Activated T-helper 17 cell treated with anti-CD3 and anti-CD28 coated beads, Interleukin-2, amount 50 U/mL, for 72 hours (primary cell): ENCODE measurements at places on chromosomes 1 and 21.

- no peak for ATAC-seq
- H3K27me3 ChIP-seq: no peaks in the 10 kb centered on the region
- H3K4me3 ChIP-seq: no peak overlapping the region
Observed at GRCh38 chr1:167668108-167668507, 38.1 kb downstream of the RCSD1 start.

GRCh38 chr1:107474877-107475612, 334.2 kb downstream of the NTNG1 start:
- H3K4me1 ChIP-seq: no peaks in the 10 kb centered on the region
- no peak overlapping the region for H3K4me3 ChIP-seq
- no peak overlapping the region for H3K27ac ChIP-seq
- H3K27me3 ChIP-seq: peaks cover 22% of the 10 kb centered on the region
- peak; percentile 91 for ATAC-seq

DNA sequence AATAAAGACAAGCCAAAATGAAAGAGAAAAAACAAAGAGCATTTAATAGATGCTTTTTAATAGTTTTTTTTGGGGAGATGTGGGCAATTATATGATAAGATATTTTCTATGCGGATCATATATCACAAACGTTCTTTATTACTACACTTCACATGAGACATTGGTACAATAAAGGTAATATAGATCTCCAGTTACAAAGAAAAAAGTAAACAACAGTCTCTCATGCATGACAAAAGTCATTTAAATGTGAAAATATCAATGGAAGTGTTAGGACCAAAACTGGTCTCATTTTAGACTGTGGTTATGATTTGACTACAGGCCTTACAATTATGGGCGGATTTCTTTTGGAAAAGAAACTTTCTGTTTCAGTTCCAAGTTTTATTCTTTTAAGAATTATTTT, 687.0 kb downstream of the ADGRL2 start:
- no peak overlapping the region for H3K4me3 ChIP-seq
- H3K36me3 ChIP-seq: no peaks in the 10 kb centered on the region
- H3K4me1 ChIP-seq: no peaks in the 10 kb centered on the region

DNA sequence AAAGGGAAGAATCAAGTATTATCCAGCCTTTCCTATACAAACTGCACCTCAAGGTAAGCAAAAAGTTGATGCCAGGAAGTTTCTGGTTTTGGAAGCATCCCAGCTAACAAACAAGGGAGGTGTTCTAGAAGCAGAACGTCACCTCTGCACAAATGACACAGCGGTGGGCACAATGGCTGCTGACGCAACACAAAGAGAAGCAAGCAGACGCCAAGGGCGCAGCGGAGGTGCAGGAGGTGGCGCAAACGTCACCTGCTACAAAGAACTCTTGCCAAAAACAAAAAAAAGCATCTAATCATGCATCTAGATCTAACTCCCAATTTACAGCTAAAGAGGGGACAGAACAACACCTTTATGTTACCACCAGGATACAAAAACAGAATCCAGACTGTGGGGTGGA, 88.5 kb downstream of the NPHP4 start:
- peaks cover 18% of the 10 kb centered on the region for H3K36me3 ChIP-seq
- no peaks in the 10 kb centered on the region for H3K4me1 ChIP-seq
- no peaks in the 10 kb centered on the region for H3K27me3 ChIP-seq
- H3K27ac ChIP-seq: no peak overlapping the region
- no peak for ATAC-seq
- H3K4me3 ChIP-seq: no peak overlapping the region

DNA sequence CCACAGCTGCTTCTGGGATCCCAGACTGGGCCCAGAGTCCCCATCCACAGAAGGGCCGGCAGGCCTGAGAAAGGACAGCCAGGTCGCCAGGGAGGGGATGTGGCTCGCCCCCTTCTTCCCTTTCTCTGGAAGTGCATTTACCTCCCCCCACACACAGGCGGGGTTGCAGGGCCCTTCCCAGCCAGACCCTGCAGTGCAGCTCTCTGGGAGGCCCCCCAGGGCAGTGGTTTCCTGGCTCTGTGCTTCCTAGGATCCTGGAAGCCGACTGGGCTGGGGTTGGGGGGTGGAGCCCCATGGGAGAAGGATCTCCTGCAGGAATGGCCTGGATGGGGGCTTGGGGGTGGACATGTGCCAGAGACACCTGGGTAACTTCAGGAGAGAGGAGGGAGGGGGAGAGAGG, 4.2 kb upstream of the COL6A1 start:
- no peak overlapping the region for H3K27ac ChIP-seq
- ATAC-seq: no peak
- H3K27me3 ChIP-seq: peaks cover 6% of the 10 kb centered on the region
